Endothelial cell (in vitro differentiated cells): ENCODE measurements at places on chromosomes 5 and 9.

- no peak for DNase-seq
Measured at GRCh38 chr9:71858812-71859211, 52.2 kb downstream of the ABHD17B start.

- DNase-seq: no peak
Measured at GRCh38 chr5:6601271-6601670, 31.6 kb downstream of the NSUN2 start.

DNA sequence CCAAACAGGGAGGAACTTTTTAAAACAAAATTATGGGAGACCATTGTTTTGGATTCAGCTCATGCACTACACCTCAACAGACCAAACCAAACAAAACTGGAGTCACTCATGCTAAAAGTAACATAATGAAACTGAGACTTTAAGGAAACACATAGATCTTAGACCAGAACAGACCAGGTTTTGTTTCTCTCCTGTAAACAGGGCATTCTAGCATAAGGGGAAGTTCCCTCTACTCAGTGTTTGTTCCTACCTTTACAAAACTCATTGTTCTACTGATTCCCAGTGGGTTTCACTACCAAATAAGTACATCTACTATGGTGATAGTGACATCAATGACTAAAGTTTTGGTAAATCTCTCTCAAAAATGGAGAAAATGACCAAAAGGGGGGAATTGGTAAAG is 1103.6 kb upstream of the EDIL3 start:
- DNase-seq: no peak

DNA sequence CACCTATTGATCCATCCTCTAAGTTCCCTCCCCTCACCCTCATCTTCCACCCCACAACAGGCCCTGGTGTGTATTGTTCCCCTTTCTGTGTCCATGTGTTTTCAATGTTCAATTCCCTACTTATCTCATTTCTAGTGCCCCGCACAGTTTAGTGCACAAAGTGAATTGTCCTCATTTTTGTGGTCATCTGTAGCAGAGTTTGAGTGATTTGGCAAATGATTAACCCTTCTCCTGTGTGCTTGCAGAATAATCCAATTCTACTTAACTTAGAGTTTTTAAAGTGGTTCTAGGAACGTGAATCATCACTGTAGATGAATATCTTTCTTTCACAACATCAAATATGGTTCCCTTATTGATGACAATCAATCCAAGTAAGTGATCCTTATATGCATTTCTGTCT is 6.3 kb upstream of the HAPLN1 start:
- DNase-seq: no peak

- no peak for DNase-seq
Measured at GRCh38 chr5:124658867-124659557, 87.4 kb downstream of the ZNF608 start.

- no peak for DNase-seq
Measured at GRCh38 chr9:132973713-132974112, 4.8 kb upstream of the GFI1B start.

DNA sequence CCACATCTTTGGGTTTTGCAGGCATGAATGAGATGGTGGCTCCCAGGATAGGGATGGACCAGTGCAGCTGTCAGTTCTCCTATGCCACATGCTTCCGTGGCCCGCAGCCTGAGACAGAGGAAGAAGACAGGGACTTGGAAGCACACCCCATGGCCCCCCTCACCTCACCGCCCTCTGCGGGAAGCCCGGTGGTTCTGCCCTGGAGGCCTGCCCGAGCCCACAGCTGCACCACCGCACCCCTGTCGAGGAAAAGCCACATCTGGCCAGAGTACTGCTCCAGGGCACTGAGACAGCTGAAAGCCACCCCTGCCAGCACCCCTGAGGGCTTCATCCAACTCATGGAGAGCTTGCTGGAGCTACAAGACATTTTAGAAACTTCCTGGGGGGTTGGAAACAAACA is 7.6 kb upstream of the TRMT10B start:
- DNase-seq: no peak
